ENCODE measurements at places on chromosomes 7 and 10.

- DNase-seq, result no peak
Measured at GRCh38 chr7:127890726-127891125, 140.5 kb downstream of the LRRC4 start.

DNA sequence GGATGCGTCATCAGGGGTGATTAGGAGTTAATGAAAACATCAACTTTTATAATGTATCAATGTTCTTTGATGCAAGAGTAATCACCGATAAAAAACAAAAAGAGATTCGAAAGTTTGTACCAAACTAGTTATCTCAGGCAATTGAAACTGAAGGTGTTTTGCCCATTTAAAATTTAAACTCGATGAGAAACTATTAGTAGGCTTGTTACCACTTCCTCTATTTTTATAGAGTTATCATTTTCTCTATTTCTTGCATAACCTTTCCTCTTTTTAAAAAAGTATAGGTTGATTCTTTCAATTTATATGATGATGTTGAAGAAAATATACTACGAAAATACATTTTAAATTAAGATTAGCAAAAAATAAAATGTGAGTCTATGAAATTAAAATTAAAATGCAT, 597.3 kb upstream of the POT1 start:
- no peak for DNase-seq

DNA sequence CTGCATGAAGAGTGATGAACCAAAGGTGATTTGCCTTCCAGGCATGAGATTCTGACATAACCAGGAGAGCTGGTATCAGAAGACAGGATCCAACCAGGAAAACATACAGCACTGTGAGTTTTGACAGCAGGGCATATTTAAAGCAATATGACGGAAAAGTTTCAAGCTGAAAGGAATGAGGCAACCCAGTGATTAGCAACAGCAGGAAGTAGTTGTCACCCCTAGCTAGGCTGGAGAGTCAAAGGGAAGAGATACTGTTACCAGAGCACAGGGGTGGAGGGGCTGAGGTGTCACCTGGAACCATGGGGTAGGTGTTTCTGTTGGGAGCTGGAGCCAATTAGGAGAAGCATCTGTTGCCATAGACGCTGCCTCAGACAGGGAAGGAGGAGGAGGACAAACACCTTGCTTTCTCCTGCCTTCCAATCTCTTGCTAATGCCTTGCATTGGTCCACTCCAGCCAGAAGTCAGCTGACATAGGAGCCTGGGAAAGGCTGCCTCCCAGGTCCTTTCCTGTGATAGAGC, 125.4 kb upstream of the SORCS3 start:
- DNase-seq, result no peak

DNA sequence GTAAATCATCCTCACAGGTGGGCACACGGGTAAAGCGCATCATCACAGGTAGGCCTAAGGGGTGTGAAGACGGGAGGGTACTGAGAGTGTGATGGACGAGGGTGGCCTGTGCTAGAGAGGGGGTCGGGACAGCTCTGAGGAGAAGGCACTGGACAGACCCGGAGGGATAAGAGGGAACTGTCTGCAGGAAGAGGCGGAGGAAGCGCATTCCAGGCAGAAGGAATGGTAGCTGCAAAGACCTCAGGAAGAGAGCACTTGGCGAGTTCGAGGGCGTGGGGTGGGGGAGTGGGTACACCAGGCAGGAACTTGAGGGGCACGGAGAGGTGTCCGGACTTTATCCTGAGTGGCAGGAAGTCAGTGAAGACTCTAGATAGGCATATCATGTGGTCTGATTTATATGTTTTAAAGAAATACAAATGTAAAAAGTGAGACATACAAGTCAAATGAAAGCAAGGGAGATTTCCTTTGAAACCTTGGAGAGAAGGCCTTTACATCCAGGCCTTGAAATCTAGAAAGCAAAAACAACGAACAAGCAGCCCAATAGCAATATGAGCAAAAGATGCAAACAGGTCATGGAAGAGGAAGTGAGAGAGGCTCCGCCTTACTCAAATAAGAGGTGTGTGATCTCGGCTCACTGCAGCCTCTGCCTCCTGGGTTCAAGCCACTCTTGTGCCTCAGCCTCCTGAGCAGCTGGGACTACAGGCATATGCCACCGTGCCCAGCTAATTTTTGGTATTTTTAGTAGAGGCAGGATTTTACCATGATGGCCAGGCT, 3.6 kb downstream of the LHPP start:
- no peak for DNase-seq

DNA sequence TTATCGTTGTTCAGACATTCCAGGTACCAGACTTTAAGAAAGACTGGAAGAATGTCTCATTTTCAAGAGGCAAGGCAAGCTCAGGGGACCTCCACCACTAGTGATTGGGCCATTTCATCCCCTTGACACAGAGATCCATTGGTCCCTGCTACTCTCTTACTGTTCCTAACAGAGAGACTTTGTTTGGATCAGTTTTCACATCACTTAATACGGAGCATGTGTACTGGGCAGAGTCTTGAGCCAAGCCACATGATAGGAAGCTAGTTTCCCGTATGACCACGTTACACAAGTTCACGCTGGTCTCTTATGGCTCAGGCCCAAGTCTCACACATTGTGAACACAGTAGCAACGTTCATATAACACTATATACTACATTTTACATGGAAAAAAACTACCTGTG, 269.9 kb downstream of the BAMBI start:
- DNase-seq, result no peak

- no peak for DNase-seq
Measured at GRCh38 chr10:104117839-104118323, 4.1 kb upstream of the SFR1 start.

DNA sequence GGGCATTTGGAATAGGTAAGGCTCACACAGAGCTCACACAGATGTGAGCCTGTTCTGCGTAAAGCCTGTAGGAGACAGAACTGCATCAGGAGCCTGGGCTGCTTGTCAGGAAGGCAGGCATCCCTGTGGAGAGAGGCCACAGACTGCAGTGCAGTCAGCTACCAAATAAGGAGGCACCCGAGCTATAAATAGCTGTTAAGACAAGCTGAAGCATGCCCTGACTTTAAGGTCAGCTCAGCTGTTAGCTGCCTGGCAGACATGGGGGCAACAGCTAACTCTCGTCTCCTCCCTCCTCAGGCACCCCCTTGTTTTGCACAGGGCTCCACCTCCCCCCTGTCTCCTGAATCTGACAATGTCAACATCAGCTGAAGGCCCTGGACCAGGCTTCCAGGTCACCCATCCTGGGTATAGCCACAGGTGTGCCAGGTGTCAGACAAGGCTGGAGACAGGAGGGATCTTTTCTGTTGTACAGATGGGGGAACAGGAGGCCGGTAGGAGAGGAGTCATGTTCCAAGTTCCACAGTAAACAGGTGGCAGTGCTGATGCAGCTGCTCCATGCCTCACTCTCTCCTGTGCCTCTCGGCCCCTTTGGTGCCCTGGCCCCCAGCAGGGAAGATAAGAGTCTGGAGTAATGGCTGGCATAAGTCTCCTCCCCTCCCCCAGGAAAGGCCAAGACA, 27.6 kb upstream of the MKRN1 start:
- no peak for DNase-seq

- DNase-seq, result peak; percentile 57
Measured at GRCh38 chr7:13850185-13850752, 139.2 kb downstream of the ETV1 start.

- DNase-seq, result peak; percentile 30
Measured at GRCh38 chr10:100878291-100878910, 34.4 kb upstream of the SLF2 start.

- DNase-seq, result no peak
Measured at GRCh38 chr10:35276889-35277288, 59.4 kb upstream of the CCNY start.

GRCh38 chr10:17808971-17809841, at the start of gene MRC1:
Gene MRC1, plus strand, starts transcription at chr10:17809348. Its CDS starts 118 bp downstream, at chr10:17809466.
- DNase-seq, result no peak

DNA sequence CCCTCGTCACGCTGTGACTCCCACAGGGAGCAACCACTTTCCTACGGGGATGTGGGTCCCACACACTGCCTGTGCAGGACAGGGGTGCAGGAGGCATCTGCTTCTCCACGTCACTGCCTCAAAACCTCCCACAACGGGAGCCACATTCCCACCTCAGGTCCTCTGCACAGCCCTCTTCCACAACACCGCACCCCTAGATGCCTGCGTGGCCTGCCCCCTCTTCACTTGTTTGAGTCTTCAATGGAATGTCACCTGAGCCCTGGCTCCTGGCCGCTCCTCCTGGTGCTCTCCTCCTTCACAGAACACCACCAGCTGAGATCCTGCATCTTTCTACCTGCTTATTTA, 73.6 kb downstream of the MAD1L1 start:
- no peak for DNase-seq

DNA sequence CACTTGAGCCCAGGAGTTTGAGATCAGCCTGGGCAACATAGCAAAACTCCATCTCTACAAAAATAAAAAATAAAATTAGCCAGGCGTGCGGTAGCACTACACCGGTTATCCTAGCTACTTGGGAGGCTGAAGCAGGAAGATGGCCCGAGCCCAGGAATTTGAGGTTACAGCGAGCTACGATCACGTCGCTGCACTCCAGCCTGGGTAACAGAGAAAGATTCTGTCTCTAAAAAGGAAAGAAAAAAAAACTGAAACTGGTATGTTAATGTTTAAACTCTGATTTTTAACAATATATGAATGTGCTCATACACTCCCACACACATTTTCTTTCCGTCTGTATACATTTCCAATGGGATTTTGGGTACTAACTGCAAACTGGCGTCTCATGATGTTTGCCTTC, 140.6 kb upstream of the KMT2E start:
- no peak for DNase-seq

- DNase-seq, result no peak
Measured at GRCh38 chr7:98225913-98226614, 14.8 kb downstream of the BHLHA15 start.

GRCh38 chr7:3120513-3120912, 76.8 kb upstream of the CARD11 start:
- no peak for DNase-seq

GRCh38 chr7:132437730-132438129, 138.5 kb downstream of the PLXNA4 start:
- DNase-seq, result peak; percentile 11

DNA sequence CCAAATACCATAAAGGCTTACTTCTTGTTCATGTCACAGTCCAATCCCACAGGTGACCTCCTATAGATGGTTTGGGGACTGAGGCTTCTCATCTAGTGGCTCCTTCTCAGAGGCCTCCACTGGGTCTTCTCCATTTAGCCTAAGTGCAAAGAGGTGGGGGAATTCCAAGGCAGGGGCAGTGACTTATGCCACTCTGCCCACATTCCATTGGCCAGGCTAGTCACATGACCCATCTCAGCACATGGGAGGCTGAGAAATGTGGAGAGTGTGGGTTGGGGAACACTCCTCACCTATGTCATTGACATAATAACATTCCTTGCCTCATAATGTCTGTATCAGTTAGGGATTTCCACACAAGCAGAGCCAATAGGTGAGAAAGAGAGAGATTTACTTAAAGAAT, 104.3 kb upstream of the PLXNA4 start:
- DNase-seq, result no peak

GRCh38 chr7:128092221-128092620, 61.0 kb upstream of the LRRC4 start:
- no peak for DNase-seq

- DNase-seq, result no peak
Measured at GRCh38 chr7:123635551-123636359, 19.9 kb upstream of the LMOD2 start.

- no peak for DNase-seq
Measured at GRCh38 chr7:78095549-78095948, 297.0 kb downstream of the PHTF2 start.

- no peak for DNase-seq
Measured at GRCh38 chr10:44723082-44723481, 188.1 kb upstream of the TMEM72 start.

DNA sequence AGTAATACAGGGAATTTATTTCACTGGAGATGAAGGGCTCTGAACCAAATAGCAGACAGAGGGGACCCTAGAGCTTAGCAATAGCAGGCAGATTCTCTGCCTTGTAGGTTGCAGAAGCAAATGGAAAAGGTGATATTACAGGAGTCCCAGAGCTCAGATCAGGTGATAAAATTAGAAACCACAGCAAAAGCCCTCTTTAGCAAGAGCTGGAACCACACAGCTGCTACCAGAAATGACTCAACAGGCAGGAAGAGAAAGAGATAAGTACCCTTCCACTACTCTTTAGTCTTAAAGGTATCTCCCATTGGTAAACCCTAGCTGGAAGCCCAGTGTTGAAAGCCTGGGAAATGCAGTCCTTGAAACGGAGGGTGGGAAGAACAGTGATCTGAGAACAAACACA, 535.6 kb upstream of the GHITM start:
- DNase-seq, result no peak

GRCh38 chr10:71270301-71271220, 48.5 kb upstream of the SLC29A3 start:
- peak; percentile 36 for DNase-seq

DNA sequence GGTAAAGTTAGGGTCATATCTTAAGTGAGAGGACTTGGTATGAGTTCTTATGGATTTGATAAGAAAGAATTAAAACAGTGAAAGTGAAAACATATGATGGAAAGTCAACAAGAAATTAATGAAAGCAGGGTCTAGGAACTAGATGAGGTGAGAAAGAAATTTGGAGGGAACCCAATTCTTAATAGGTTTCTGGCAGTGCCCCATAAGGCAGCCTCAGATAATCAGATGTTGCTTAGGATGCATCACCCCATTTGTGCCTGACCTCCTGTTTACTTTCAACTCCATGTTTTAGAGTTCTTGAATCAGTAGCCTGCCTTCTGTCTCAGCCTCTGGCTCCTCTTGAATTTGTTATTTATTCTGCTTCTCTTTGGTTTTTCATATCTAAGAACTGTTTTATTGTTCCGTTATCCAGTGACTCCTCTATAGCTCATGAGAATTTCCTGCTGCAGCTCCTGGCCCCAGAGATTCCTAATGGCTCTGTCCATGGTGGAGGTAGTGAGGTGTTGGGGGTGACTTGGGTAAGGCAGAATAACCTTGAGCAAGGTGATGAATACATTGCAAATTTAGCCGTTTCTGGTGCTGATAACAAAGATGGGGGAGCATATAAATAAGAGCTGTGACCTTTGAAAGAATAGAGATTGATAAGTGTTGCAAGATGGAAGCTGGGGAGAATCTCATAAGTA, 17.6 kb downstream of the ITGB8 start:
- no peak for DNase-seq

DNA sequence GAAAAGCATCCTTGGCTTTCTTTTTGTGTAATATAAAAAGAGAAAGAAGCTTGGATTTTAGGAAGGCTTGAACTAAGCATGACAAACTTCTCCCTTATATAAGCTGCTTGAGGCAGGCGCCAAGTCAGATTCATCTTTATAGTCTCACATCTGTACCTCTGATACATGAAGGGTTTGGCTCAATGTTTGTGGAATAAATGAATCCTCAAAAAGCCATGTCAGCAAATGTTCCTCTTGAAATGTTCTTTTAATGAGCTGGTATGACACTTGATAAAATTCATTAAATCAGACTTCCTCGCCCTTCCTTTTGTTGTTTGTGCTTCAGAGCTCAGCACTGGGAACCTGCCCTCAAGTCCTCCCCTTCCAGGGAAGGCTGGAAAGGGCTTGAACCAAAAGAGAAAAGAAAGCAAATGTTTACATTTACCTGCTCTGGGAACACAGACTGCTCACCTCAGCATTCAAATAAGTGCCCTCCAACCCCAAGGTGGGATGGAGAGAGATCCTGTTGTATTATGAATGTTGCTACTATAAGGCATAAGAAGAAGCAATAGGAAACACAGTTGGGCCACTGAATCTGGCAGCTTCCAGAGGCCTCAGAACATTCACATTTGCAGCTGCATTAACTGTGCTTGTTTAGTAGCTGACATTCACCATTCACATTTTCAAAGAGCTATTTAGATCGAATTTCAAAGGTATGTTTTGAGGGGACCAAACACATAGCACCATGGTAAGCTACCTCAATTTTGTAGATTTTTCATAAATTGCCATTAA, 212.6 kb downstream of the CACNA2D1 start:
- no peak for DNase-seq
